ENCODE measurements at places on chromosomes 11 and 22.

DNA sequence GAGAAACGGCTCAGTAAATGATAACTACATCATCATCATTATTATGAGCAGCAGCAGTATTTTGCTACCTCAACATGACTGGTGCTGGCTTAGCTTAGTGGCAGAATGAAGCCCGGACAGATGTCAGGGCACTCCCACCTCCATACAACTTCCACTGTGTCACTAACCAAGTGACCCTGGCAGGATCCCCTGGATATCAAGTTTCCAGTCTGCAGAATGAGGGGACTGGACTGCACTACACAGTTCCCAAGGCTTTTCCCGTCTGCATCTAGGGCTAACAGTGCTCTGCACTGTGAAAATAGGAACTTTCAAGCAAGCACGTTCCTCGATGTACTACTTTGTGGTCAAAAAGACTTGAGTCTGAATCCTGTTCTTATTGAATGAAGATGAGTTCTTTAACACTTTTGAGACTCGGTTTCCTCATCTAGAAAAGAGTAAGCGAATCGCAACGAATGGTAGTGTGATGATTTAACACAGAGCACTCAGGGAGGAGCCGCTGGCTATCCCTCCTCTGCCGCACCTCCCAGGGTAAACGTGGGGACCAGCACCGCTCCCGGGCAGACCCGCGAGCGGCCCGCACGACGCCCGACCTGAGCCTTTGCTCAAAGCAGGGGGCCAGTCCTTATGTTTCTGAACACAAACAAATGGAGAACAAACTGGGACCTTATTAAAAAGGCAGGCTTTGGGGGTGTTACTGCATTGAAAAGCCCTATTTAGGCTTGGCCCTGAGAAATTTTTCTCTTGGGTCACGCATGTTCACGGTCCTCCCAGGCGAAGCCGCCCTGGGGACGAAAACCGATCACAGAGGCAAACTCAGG is 910 bp downstream of the CLTCL1 start:
- DNase-seq, result no peak

GRCh38 chr11:118883368-118884071 is at the start of gene CXCR5:
CXCR5 (plus strand) TSS chr11:118883892; CDS start chr11:118883942, 50 bp downstream.
- no peak for DNase-seq

DNA sequence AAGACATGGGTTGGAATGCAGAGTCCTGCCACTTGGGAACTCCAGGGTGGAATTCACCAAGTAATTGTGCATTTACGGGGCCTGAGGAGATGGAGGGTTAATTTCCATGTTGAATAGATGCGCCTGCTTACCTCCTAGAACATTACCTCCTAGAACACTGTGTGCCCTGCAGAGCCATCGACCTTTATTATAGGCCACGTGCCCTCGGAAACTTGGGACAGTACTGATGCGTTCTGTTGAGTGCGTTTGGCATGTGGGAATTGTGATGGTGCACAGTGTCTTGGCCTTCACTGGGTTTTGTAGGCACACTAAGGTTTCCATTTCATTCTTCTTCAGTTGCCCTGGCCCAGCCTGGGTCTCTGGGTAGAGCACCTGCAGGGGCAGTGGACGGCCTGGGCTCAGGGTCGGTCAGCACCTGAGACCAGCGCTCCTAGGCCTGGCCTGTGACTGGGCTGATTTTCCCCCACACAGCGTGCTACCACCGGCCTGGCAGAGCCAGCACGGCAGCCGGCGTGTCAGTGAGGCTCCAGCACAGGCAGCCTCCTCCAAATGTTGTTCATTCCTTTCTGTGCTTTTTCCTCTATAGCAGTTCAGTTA is 12.7 kb downstream of the TRMU start:
- no peak for DNase-seq

- no peak for DNase-seq
Observed at GRCh38 chr11:103396237-103396636, 287.0 kb downstream of the DYNC2H1 start.

- no peak for DNase-seq
Observed at GRCh38 chr22:20437613-20438426, at the start of gene SCARF2. SCARF2 (minus strand) TSS chr22:20437825; CDS start chr22:20437754, 71 bp downstream.

GRCh38 chr11:116427903-116428637 is 344.7 kb downstream of the BUD13 start:
- no peak for DNase-seq

DNA sequence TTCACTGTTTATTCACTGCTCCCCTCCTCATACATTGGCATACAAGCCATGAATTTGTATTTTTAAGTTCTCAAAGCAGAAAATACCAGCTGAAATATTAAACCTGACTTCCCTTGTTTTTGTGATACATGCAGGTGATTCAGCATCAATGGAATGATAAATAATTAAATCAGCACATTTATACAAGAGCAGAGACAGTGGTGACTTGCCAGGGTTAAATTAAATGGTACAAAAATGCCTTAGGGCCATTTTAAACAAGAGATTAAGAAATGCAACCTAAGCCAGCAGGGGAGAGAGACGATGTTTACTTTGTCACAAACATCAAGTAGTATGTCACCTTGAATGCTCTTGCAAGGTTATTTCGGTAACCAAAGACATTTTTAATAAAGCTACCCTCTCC is 95.9 kb upstream of the DDI1 start:
- DNase-seq, result no peak

DNA sequence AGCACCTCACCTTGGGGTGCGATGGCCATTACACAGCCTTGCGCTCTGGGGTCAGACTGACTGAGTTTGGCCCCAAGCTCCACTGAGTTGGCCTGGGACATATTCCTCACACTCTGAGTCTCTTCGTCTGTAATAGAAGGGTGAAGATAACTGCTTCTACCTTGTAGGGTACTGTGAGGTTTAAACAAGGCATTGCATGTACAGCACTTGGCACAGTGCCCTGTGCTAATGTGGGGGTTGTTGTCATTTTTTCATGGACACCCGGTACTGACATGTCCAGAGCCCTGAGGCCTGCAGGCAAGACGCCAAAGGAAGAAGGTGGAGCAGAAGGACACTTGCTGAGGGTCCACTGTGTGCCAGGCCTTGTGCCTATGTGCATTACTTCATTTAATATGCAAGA is 50.7 kb downstream of the OTOG start:
- no peak for DNase-seq

DNA sequence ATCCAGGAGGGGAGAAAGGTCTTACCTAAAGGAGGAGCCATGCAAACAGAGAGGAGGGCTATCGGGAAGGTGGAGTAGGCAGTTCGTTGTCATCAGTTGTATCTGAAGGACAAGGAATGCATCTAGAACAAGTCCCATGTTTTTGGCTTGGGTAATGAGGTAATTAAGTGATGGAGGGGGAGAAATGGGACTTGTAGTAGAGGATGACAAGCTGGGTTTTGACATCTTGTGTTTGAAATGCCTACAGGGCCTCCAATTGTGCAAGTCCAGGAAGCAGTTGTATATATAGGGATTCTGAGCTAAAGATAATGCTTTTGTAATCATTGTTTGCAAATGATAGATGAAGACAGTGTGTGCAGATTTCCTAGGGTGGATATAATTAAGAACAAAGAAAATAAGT is 622.8 kb downstream of the NTM start:
- no peak for DNase-seq

- DNase-seq, result no peak
Observed at GRCh38 chr11:76578654-76579055, 91.9 kb downstream of the LRRC32 start.

GRCh38 chr11:100459811-100460210 is 227.3 kb upstream of the ARHGAP42 start:
- DNase-seq, result no peak

DNA sequence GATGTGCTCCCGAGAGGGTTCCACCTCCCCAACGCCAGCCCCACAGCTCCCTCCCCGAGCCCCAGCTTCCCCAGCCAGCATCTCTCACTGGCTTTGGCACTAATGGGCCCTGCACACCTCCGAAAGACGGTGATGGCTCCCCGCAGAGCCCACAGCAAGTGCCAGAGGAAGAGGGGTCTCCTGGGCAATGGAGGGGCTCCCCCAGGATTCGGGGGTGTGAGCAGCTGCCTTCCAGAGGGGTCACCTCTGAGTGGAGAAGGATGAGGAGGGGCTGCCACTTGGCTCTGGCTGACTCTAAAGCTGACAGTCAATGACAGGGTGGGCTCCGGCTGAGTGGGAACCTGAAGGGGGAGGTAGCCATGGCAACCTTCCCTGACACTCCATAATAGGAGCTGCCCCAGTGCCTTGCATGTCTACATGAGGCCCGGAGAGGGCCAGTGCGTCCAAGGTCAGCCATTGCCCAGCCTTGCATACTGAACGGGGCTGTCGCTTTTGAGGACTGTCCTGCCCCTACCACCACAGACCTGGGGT is 98.6 kb upstream of the SYT13 start:
- DNase-seq, result no peak

GRCh38 chr11:11155962-11156815 is 196.9 kb downstream of the CSNK2A3 start:
- DNase-seq, result no peak

- DNase-seq, result no peak
Observed at GRCh38 chr11:114078423-114078822, 18.9 kb downstream of the ZBTB16 start.

DNA sequence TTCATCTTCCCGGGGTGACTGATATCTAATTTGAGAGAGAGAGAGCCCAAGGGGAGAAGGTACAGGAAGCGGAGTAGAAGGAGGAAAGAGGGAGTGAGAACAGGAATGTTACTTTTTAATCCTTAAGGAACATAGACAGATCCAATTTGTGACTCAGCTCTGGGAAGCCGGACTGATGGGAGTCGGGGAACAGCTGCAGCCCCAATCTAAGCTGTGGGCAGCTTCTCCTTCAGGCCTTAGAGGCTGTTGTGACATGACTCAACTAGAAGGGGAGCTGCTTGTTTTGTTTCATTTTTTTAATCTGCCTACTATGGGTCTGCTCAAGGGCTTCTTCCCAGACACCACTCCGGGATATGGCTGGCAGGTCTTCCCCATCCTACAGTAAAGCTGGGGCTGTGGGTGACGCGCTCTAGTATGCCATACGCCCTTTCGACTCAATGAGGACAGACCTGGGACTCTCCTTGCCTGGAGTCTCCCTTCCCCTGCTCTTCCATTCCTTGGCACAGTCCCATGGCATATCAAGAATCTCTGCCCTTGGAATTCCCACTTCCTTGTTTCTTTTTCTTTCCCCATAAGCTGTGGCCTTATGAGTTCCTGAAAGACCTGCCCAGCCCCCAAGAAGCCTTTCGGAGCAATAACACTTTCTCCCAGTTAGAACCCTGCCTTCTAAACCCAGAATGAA is 103.3 kb upstream of the AKIP1 start:
- DNase-seq, result no peak

DNA sequence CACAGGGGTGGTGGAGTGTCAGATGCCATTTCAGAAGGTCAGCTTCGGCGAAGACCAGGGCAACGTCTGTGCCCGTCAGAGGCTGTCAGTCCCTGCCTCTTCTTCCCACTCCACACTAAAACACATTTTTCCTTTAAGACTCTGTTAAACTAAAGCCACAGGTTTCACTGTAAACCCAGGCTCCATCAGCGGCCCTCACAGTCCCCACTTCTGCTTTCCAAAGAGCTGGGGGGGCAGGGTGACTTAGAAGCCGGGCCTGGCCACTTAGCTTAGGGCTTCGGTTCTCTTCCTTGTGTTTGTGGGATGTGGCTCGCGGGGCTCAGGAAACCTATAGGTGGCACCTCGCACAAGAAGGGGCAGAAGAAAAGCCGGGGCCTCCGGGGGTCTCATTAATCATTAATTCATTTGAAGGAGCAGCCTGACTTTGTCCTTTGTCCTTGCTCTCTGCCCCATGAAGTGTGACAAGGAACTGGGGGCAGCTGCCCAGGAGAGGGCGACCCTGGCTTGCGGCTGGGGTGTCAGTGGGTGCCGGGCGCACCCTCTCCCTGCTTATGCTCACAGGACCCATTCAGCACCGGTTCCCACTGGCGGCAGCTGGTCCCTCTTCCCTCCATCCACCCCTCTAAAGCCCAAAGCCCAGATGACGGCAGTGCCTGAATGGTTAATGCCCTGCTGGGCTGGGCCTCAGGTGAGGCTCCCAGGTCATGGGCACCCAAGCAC is 4.1 kb downstream of the SLC25A45 start:
- DNase-seq, result peak; percentile 57

GRCh38 chr11:117375960-117376359 is 48.3 kb downstream of the CEP164 start:
- no peak for DNase-seq

- no peak for DNase-seq
Observed at GRCh38 chr11:78364128-78364751, 53.4 kb downstream of the GAB2 start.

DNA sequence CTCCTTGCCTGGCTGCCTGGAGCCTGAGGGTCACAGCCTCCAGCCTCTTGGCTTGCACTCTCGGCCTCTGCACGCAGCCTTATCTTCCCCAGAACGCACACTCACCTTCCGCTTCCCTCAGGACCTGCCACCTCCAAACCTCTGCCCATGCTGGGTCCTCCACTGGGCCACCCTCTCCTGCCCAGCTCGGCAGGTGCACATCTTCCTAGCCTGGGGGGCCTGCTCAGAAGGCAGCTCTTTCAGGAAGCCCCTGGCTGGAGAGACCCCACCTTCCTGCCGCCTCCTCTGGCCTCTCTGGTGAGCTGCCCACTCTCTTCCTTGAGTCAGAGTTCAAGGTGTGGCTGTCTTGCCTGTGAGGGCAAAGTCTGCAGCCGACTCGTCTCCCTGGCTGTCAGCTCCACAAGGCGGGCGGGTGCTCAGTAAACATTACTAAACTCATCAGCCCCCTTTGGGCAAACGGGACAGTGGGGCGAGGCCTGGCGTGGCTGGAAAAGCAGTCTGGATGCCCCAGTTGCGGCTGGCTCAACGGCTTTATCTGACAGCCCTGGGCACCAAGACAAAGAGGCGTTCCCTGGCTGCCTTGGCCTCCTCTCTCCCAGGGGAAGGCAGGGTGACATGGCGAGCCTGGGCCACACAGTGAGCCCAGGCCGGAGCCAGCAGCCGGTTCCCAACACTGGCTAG is 1.7 kb upstream of the LINC01488 start:
- DNase-seq, result no peak

DNA sequence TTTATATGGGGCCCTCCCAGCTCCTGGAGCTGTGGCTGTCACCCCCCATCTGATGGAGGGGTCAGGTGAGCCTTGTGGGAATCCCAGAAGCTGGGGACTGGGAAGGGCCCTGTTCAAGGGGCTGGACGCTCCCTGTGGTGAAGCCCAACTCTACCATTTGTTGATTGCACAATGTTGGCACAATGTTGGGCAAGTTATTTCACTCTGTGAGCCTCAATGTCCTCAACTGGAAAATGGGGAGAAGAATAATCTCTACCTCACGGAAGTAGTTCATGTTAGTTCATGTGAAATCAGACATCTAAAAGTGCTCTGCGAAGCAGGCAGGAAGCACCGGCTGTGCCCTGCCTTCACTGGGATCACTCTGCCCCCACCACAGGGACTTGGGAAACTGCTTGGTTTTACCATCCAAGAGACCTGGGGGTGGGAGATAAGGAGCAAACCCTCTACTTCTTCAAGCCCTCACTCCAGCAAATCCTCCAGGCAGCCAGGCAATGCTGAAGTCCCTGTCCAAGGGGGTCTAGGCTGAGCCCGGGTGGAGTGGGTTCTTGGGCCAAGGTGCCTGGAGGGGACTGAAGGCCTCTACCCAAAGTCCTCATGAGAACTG is 715 bp upstream of the PRR5 start:
- no peak for DNase-seq

DNA sequence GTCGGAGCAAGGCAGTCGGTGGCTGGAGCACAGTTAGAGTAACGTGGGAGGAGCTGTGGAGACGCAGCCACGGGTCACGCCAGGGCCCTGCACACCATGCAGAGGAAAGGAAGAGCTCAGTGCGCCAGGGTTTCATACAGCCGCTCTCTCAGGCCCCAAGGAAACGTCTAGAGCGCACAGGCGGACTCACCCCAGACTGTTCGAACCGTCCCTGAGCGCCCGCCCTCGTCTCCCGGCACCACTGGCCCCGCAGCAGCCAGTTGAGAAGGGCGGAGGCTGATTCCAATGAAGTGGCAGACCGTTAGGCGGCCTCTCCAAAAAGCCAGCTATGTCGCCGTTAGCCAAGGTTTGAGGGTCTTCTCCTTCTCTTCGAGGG is 483 bp upstream of the HYLS1 start:
- no peak for DNase-seq

Data from KG1 (cell line).